ENCODE measurements at places on chromosomes 11 and 22.
A peak's percentile ranks its signal among the peaks of the same experiment; 100 is the strongest.

DNA sequence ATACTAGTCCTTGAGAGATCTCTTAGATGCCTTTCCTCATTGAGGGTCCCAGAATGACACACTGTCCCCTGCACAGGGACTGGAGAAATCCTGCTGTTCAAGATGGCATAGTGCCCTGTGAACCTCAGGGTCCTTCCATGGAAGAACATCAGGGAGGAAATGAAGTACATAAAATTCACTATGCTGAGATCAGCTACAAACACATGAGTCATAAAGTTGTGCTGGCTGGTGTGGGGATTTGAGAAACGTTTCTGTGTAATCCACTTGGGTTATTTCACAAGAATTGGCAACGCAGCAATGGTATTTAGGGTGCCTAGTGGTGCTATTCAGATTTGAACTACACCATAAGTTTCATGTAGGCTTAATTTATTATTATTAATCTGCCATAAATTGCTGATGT is 174.4 kb downstream of the MAML2 start:
- DNase-seq = no peak

- no peak for DNase-seq
These were observed 36.6 kb downstream of the KCNJ1 start for GRCh38 chr11:128830290-128831173.

DNA sequence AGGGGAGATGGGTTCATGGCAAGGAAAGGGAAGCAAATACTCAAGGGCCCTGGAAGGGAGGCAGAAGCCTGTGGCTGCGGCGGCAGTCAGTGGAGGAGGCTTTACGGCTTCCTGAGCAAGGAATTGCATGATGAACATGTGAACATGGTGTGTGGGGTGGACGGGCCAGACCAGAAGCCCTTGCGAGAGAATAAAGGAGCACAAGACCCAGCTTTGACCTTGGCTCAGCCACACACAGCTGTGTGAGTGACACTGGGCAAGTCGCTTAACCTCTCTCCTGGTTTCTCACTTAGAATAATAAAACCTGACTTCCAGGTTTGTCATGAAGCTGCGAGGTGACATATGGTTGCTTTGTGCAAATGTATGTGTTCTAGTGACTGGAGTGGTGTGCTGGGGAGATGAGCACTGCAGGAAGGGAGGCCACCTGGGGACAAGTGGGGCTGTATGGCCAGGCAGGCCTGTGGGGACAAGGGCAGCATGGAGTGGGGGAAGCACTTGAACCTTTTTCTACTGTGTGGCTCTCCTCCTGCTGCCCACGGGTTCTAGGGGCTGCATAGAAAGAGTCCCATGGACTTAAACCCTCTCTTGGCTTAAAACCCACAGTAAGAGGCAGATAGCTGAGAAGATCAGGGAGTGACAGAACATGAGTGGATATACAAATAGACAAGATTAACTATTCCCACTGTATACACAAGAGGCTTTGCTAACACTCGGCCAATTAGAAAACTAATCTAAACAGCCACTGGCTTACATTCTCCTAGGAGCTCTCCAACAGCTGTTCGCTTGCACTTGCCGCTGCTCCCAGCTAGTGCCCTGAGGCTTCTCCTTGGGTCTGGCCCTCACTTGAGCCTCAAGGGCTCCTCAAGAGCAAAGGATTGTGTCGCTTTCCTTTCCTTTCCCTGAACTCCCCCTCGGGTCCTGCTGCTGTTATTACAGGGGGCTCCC is 67.3 kb upstream of the CDON start:
- no peak for DNase-seq

DNA sequence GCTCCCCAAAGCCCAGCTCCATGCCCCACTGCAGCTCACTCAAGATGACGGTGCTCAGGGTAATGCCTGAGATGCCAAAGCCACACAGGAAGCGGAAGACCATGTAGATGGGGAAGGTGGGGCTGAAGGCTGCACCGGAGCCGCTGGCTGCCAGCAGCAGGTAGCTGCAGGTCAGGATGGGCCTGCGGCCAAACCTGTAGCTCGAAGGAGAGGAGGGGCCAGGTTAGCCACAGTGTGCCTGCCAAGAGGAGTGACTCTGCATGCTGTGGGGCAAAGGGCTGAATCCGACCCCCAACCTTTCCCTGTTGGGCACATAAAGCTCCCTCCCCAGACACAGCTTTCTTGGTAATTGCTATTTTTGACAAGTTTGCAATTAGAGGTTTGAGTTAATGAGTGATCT is 14.9 kb upstream of the SLC22A6 start:
- DNase-seq = no peak

DNA sequence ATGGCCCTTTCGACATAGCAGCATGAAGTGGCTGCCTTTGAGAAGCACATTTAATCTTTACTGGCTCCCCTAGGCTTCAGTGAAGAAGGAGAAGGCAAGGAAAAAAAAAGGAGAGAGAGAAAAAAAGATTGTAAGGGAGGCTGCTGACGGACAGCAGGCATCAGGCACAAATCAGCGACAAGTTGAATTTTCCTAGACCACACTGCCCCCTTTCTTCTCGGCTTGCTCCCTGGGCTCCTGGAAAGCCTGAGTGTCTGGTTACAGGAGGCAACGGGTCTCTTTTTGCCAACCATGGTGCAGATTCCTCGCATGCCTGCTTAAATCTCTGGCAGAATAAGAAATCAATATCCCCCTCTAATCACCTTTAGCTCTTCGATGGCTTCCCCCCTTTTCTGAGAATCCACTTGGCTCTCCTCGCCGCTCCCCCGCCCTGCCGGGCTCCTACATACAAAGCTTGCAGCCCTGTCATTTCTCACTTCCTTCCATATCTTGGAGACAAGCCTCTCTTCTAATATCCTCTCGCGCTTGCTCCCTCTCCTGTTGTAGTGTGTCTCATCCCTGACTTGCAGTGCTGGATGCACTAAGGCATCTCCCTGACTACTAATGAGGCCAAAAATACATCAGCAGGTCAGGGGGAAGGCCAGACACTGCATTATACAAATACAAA is 14.3 kb downstream of the BLID start:
- no peak for DNase-seq

- DNase-seq = no peak
These were observed 33.7 kb upstream of the PRR5 start for GRCh38 chr22:44668190-44668885.

DNA sequence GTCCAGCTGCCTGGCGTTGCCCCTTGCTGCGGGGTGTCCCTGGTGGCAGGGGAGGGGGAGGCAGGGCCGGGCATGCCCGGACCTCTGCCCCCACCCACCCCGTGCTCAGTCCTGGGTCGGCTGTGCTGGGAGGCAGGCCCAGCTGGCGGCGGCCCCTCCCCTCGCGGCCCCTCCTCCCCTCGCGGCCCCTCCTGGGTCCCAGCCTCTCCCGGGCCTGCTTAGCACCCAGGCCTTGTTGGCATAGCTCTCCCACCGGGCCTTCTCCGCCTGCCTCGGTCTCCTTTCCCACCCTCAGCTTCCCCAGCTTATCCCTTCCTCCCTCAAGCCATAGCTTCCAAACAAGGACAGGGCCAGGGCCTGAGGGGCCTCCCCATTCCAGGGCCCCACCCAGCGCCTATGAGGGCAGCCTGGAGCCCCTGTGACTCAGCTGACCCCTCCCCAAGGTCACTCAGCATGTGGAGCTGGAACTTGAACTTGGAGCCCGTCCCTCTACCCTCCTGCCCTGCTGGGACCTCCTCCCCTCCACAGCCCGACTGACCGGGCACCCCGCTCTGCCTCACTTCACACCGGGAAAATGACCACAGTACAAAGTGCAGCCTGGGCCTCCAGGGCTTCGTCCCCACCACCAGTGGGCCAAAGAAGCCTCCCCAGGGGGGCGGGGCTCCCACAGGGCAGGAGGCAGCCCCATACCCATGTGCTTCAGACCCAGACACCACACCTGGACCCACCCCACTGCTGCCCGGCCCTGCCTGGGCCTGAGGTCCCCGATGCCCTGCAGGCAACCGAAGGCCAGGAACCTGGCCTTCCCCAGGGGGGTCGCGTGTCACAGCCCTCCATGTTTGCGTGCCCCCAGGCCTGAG is 1.2 kb downstream of the EPS8L2 start:
- no peak for DNase-seq

- DNase-seq = peak; percentile 75
These were observed 1.0 kb upstream of the PPP6R2 start for GRCh38 chr22:50341977-50342650.

- no peak for DNase-seq
These were observed 652.6 kb downstream of the METTL15 start for GRCh38 chr11:28760676-28761390.

GRCh38 chr11:1281326-1281973 is 28.0 kb downstream of the TOLLIP start:
- DNase-seq = no peak

DNA sequence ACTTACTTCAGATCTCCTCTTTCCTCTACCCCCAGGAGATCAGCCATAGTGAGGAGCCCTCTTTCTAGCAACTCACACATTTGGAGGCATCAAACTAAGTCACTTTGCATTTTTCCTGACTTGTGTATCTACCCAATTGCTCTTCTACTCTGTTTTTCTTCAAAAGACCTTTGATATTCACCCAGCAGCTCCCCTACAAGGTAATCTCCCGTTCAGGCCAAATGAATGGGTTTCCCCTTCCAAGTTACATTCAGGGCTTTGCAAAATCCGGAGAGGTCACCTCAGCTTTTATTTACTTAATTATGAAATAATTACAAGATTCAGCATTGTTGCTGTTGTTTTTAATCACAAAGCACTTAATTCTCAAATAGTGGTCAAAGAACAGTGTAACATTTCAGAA is 6.1 kb downstream of the LARGE1 start:
- no peak for DNase-seq

GRCh38 chr11:124569697-124570096 is at the start of gene OR8A1:
Gene OR8A1, plus strand, starts transcription at chr11:124569997. Its CDS starts 123 bp downstream, at chr11:124570120.
- DNase-seq = no peak

DNA sequence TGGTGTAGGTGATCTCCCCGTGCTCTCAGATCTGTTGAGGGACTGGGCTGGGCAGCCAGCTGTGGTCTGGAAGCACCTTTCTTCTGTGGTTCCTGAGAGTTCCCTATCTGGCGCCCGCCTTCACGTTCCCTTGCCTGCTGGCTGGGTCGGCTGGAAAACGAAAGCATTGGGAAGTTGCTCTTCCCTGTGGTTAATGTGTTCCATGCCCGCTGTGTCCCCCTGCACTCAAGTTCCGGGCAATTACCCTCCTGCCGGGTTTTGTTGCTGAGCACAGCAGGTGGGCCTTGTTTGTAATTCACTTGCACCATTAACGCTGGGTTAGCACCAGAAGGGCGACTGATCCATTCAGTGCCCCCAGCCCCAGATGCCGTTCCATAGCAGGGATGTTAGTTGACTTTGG is 134.1 kb downstream of the GRIK4 start:
- no peak for DNase-seq

DNA sequence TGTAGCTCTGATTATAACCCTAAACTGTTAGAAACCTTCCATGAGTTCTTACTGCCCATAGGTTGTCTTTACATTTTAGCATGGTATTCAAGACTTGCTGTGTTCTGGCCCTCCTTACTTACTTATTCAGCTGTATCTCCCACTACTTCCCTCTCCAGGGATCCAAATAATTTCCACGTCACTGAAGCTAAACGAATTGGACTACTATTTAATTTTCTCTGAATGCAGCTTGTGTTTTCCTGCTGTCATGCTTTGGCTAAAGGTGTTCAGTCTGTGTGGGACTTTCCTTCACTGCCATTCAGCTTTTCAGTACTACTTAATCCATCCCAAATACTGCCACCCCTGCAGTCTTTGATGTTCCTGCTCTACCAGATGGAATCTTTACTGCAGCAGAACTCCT is 88.3 kb downstream of the UVRAG start:
- DNase-seq = no peak

- DNase-seq = no peak
These were observed 17.9 kb downstream of the IFITM10 start for GRCh38 chr11:1732418-1733008.

DNA sequence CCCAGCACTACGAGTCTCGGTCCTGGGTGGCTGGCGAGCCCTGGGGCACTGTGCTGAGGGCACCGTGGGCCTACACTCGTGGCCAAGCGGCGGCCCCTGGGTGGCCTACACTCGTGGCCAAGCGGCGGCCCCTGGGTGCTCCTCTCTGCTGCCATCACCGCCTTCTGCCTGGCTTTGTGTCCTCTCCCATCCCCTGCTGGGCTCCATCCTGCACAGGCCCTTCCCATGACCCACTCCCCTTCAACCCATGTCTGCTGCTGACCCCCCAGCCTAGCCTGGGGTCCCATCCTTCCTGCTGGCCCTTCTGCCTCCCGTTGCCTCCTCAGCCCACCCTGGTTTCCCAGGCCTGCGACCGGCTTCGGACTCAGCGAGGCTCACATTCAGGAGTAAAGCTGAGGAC is 87.4 kb upstream of the CLDN5 start:
- DNase-seq = no peak

- DNase-seq = no peak
These were observed 7.1 kb downstream of the CASP12 start for GRCh38 chr11:104891135-104891534.
